Retinal pigment epithelial cell (primary cell): ENCODE measurements at places on chromosomes 1 and 21.
A peak's percentile ranks its signal among the peaks of the same experiment; 100 is the strongest.

DNA sequence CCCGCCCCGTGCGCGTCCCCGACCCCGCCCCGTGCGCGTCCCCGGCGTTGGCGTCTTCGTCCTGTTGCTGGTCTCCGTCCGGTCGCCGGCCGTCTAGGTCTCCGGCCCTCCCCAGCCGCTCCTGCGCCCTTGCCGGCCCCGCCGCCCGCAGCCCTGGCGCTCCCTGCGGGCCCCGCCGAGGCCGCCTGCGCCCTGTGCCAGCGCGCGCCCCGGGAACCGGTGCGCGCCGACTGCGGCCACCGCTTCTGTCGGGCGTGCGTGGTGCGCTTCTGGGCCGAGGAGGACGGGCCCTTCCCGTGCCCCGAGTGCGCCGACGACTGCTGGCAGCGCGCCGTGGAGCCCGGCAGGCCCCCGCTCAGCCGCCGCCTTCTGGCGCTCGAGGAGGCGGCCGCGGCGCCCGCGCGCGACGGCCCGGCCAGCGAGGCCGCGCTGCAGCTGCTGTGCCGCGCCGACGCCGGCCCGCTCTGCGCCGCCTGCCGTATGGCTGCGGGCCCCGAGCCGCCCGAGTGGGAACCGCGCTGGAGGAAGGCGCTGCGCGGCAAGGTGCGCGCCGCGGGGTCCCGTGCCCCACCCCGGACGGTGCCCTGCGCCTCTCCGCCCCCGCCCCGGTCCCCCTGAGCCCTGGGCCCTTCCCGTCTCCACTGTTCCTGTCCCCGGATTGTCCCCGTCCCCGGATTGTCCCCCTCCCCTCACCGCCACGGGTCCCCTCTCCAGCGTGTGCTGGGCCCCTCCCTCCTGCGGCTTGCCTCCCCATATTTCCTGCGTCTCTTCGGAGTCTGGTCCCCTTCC, at the start of gene RNF187:
RNF187 (plus strand) TSS at position 47 of the 789 bp plus-strand sequence.
- DNase-seq: no peak

DNA sequence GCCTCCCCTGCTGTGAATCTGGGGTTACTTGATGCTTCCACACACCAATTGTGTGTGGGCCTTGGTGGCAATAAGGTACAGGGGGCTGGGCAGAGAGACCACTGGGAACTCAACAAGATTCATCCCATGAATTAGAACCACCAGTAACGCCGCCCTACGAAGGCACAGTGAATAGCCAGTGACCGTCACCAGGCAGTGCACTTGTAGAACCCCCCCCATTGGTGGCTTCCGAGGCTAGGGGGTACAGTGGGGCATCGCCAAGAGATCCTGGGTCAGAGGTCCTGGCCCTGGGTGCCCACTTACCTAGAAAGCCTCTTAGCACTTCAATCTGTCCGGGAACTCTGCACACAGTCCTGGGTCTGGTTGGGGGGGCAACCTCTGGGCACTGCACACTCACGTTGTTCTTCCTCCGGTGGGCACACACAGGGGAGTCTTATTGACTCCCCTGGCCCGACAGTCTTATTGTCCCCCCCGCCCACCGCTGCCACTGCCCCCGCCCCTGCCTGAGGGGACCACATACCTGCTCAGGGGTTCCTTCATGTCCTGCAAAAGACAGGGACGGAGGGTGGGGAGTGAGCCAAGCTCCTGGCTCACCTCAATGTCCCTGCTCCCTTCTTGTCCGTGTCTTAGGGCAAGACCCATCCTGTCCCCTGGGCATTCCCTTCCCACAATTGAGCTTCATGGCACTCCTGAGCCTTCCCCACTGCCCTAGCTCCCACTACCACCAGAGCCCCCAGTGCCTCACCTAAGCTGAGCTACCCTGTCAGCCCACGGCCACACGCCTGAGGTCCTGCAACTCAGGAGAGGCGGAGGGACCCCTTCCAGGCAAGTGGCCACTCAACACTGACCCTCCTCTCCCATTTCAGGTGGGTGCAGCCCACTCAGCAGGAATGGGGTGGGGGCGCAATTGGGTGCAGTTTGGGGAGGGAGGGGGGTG, 2.5 kb upstream of the TRIM11 start:
- DNase-seq: no peak

GRCh38 chr1:19765623-19766022, 34.1 kb downstream of the TMCO4 start:
- DNase-seq: peak; percentile 69

DNA sequence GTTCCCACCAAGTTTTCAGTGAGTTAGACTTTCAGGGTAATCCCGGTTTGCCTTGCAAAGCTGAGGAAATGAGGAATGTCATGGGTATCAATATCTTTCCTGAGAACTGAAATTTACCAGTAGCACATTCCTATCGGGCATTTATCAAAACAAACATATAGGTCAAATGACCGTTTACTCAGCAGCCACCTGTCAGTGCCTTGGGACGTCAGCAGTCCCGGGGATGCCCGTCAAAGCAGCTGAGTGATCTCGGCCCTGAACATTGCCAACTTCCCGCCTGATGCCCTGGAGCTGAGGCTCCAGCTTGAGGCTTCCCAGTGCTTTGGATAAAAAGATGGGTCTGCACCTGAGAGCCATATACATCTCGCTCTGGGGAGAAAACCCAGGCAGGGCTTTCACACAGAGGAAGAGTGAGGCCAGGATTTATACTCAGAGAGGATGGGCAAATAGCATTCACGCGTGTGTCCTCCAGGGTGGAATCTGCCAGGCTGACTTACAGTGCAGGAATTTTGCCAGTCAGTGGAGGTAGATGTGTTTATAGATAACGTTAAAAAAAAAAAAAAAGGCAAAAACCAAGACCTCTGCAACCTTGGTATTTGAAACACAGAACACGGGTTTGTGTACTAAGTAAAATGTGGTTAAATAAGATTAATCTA, 435.7 kb upstream of the VAMP3 start:
- DNase-seq: peak; percentile 81

DNA sequence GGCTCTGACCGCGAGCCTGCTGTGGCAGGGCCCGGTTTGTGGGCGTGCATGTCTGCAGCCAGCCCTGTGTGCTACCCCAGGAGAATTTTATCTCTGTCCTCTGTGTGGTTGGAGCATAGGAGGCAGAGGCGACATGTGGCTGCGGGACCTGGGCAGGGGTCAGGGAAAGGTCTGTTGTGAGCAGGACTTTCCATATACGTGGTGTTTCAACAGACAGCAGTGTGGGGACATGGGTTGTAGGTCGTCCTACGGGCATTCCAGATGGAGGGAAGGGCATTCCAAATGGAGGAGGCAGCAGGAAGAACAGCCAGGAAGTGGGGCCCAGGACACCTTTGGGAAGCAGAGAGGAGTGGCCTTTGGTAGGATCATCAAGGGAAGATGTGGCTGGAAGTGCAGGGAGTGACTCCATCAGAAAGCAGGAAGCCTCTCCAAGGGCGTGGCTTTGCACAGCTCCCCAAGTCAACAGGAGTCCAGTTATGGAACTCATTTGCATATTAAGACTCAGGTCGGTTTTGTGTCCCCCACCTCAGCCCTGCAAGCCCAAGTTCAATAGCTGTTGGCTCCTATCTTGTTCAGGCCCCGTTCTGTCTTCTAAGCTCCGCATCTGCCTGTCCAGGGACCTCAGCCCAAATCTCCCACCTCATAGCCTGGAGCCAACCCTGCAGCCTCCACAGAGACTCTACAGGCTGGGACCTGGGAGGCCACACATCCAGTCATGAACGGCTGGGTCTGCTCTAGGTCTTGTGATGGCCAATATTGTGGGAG, 309.1 kb downstream of the MATN1 start:
- no peak for DNase-seq

GRCh38 chr1:24893431-24893830, 36.6 kb downstream of the RUNX3 start:
- DNase-seq: no peak

- peak; percentile 54 for DNase-seq
Measured at GRCh38 chr1:92994105-92994712, 32.9 kb upstream of the DIPK1A start.

- no peak for DNase-seq
Measured at GRCh38 chr1:47522935-47523834, 85.3 kb downstream of the FOXD2 start.

DNA sequence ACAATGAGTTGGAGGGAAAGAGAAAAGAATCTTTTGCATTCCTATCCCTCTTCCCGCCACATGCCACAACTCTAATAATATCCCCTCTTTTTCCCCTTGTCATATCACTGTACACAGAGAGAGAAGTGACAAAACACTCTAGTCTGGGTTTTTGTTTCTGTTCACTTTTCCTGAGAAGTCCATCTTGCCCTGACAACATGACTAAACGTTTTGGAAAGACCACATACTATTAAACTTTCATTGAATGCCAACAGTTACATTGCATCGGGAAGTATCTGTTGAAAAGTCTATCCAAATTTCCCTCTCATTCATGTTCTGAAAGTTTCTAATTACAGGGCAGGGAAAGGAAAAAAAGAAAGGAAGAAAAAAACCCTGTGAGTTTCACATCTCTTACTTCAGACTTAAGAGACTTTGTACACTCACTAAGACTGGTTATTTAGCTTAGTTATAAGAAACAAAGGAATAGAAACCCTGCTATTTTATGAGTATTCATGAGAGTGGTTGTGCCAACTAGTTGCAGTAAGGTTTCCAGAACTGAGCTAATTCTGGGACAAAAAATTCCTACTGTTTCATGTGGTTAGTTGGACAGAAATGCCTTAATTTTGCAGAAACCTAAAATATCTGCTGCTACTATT, 16.9 kb downstream of the PLA2G4A start:
- DNase-seq: no peak

DNA sequence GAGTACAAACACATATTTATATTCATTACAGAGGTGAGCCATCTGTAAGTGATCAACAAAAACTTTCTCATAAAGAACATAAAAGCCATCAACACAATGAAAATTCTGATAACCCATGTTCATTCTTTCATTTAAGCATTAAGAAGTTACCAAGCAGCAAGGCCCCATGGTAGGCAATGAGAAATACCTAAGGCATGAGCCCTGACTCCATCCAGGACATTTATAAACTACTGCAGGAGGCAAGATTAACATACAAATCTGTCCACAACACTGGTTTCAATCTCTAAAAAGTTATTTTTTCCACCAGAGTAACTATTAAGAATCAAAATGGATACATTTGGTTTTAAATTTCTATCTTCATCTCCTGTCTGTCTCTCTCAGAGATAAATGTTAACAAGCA, 76.1 kb downstream of the SIPA1L2 start:
- DNase-seq: no peak

DNA sequence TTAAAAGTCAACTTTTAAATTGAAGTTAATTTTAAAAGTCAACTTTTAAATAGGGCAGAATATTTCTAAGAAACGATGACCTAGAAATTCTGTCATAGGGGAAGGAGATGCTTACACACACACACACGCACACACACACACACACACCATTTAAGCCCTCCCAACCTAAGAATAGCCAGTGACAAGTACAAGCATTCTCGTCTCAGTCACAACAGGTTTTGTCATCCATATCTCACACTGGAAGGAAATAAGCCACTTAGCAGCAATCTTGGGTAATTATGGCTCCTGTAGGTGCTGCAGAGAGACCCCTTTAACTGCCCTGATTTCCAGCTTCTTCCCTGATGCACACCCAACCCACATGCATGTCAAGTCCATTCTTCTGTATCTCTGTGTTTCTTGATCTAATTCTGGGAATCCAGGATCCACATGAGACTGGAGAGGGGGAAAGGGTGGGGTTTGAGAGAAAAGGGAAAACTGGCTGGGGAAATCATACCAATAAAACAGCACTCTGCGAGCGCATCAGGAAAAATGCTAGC, 338.1 kb downstream of the PAPPA2 start:
- no peak for DNase-seq

DNA sequence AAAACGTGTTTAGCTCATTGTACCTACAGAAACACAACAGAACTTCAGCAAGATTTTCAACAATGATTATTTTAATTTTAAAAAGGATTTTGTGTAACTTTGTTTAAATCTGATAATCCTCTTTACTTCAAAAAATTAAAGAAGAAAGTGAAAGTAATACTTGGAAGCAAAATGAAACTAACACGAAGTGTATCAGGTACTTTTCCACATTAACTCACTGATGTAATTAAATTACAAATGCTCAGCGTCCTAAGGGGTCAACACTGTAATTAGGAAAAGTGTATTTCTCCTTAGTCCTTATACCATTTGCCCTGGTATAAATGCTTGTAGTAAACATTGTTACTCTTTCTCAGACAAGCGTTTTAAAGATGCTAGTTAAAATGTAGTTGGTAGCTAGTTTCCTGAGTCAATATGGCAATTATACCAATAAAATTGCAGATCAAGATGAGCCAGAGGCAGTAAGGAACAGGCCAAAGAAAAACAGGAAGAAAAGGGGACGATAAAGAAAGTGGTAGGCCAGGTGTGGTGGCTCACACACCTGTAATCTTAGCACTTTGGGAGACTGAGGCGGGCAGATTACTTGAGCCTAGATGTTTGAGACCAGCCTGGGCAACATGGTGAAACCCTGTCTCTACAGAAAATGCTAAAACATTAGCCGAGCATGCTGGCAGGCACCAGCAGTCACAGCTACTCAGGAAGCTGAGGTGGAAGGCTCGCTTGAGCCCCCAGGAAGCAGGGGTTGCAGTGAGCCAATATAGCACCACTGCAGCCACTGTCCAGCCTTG, 553.0 kb downstream of the SMYD3 start:
- DNase-seq: no peak

DNA sequence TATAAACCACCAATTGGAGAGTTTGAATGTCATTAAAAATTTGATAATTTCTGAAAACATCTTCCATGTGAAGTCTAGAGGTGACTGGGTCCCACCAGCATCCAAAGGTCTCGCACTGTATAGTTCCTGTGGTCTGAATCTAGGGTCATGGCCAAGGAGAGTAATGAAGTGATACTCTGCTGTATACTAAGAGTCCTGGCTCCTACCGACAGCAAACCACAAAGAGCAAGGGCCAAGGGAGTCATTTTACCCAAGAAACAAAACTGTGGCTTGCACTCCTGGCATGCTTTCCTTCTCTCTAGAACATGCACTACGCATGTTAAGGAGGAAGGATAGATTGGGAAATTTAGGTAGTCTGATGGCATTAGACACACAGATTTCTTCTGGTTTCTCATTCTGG, 115.6 kb downstream of the BRINP2 start:
- no peak for DNase-seq

DNA sequence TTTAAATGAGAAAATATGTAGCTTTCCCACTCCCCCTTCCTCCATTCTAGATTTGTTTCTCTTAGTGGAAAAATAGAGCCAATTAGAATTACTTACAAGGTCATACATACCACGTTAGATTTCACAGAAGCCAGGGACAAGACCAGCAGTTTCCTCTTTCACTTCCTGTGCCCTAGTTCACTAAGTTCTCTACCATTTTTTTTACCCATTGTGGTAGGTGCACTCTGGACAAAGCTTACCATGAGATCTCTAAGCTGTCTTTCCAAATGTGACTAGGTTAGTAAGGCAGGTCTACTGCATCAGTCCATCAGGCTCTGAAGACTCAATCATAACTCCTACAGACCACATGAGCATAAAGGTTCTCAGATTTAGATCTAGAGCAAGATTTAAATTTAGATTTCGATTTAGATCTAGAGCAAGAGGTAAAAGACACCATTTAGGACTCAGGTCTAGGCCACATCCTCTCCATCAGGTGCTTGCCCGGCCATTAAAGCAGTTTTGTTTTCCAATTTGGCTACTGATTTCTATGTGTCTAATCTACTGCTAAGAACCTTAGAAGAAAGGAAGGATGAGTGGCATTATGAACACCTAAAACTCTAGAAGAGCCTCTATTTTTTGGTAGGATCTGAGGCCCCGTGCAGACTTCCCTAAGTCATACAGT, 235.3 kb downstream of the FAF1 start:
- DNase-seq: no peak

GRCh38 chr1:176996456-176997090, 167.9 kb downstream of the ASTN1 start:
- DNase-seq: peak; percentile 43

- no peak for DNase-seq
Measured at GRCh38 chr1:91603409-91603808, 102.8 kb downstream of the CDC7 start.

- no peak for DNase-seq
Measured at GRCh38 chr1:1042835-1043234, 22.9 kb downstream of the AGRN start.
